Natural killer cell treated with Interleukin-12 subunit alpha and Interleukin-12 subunit beta and Interleukin-15 and Interleukin-18, amount 100 ng/mL, for 72 hours (primary cell): ENCODE measurements at places on chromosomes 11 and 22.

DNA sequence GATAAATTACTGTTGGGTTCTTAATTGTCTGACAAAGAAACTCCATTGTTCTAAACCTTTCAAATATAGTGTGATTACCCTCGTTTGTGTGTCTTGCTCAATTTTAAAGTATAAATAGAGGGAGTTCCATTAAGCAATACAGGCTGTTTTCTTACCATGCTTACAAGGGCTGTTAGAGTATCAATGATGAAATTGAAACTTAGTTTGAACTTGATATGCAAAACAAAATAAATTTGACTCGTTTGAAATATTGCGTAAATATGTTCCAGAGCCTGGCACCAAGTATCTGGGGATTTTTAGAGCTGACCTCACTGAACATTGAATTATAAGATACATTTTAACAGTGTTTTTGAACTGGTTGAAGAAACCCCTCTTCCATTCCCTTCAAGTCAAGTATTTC lies 31.7 kb downstream of the TEAD1 start:
- no peak for DNase-seq

DNA sequence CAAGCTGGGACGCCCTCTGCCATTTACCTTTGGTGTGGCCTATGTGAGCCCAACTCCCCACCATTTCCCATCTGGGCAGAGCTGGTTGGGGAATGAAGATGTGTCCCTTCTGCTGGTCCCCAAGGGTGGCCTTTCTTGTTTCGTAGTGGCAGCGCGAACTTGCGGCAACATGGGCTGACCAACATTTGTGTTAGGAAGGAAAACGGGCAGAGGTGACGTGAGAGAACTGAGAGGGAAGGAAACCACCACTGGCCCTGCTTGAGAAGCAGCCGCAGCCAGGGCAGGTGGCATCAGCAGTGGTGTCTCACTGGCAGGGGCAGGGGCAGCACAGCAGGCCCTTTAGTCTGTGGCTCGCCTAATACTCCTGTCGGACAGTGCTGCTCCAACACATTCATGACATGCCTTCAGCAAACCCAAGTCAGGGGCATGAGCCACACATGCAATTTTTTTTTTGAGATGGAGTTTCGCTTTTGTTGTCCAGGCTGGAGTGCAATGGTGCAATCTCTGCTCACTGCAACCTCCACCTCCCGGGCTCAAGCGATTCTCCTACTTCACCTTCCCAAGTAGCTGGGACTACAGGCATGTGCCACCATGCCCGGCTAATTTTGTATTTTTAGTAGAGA lies 29.9 kb downstream of the LRRC74B start:
- no peak for DNase-seq

DNA sequence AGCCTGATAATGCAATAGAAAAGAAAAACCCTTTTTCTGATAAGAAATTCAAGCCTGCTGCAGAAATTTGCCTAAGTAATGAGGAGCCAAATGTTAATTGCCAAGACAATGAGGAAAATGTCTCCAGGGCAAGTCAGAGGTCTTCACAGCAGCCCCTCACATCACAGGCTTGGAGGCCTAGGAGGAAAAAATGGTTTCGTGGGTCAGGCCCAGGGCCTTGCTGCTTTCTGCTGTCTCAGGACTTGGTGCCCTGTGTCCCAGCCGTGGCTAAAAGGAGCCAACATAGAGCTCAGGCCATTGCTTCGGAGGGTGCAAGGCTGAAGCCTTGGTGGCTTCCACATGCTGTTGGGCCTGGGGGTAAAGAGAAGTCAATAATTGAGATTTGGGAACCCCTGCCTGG lies 131.3 kb downstream of the LARGE1 start:
- no peak for DNase-seq

DNA sequence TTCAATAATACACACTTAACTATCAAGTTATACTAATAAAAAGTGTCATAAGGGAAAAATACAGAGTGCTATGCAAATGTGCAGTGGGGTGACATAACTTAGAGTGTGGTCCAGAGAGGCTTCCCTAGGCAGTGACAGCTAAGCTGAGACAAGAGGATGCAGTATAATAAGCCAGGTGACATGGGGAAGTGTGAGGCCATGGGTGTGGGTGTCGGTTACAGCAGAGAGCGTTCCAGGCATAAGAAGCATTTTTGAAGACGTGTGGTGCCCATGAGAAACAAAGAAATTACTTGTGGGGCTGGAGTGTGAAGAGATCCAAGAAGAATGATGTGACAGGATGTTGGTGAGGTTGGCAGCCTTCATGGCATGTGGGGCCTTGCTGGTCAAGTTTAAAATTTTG lies 78.1 kb upstream of the PICALM start:
- no peak for DNase-seq

DNA sequence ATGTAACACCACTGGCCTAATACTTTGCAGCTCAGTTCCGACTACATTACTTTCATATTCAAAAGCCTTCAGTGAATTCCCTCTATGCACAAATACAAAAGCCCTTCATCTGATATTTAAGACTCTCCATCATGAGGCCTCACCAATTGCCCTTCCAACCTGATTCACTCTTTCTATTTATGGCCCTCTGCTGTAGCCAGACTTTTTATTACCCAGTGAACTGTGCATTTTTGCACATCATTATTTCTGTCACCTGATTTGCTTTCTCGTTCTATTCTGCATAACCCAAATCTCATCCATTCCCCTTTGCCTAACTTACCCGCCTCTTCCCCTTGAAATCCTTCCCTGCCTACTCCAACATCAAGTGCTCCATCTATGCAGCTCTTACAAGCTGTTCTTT lies 78.3 kb downstream of the BBOX1 start:
- no peak for DNase-seq

GRCh38 chr22:38176170-38176741 lies 5.4 kb downstream of the PLA2G6 start:
- DNase-seq: peak; percentile 78

DNA sequence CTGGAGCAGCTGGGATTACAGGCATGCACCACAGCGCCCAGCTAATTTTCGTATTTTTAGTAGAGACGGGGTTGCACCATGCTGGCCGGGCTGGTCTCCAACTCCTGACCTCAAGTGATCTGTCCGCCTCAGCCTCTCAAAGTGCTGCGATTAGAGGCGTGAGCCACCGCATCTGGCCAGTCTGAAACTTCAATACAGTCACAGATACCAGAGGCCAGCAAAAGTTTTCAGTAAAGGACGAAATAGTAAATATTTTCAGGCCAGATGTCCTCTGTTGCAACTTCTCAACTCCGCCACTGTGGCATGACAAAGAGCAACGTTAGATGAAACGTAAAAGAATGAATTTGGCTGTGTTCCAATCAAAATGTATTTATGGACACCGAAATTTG lies 403.6 kb downstream of the MN1 start:
- no peak for DNase-seq
